Putamen (tissue), 1 donor: ENCODE measurements at places on chromosomes 3 and 15.
A peak's percentile ranks its signal among the peaks of the same experiment; 100 is the strongest.

DNA sequence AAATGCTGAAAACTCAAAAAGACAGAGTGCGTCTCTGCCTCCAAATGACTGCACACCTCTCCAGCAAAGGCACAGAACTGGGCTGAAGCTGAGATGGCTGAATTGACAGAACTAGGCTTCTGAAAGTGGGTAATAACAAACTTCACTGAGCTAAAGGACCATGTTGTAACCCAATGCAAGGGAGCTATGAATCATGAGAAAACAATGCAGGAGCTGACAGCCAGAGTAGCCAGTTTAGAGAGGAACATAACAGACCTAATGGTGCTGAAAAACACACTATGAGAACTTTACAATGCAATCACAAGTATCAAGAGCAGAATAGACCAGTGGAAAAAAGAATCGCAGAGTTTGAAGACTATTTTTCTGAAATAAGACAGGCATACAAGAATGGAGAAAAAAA lies 10.1 kb upstream of the AVEN start:
- no peak for DNase-seq

GRCh38 chr15:83904107-83905040 lies 250.5 kb downstream of the ADAMTSL3 start:
- no peak for DNase-seq

- no peak for DNase-seq
These were observed 65.3 kb downstream of the LRTM1 start for GRCh38 chr3:54862526-54862925.

DNA sequence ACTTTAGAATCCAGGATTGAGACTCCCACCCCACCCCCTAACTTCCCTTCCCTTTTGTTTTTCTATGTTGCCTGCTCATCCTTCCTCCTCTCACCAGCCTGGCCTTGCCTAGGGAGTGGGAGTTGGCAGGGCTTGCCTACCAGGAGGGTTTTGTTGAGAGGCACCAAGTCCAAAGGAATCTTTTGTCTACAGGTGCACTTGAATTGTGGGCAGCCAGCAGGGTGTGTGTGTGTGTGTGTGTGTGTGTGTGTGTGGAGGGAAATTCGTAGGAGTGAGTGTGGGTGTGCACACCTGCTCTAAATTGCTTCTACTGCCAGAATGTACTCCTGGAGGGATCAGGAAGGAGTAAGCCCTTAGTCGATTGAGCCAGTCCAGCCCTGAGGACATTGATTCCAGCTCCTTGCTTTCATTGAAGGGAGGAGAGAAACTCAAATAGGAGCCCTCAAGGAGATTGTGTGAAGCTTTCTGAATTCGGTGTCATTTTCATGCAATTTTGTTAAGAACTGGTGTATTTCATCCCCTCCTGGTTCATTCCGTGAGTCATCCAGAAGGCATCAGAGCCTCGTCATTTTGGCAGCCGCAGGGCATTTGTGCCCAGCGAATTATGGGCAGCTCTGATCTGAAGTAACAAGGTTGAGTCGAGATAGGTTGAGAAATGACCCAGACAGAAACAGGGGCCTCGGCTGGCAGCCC lies 112.1 kb downstream of the SLCO3A1 start:
- DNase-seq: no peak

GRCh38 chr3:170055209-170055608 lies 17.4 kb downstream of the GPR160 start:
- DNase-seq: no peak

- DNase-seq: no peak
These were observed 893.7 kb downstream of the AGBL1 start for GRCh38 chr15:86973284-86973844.

GRCh38 chr15:52234596-52235541 lies 43.7 kb upstream of the GNB5 start:
- DNase-seq: no peak

- DNase-seq: no peak
These were observed 129.4 kb downstream of the LRRK1 start for GRCh38 chr15:101048581-101049030.

DNA sequence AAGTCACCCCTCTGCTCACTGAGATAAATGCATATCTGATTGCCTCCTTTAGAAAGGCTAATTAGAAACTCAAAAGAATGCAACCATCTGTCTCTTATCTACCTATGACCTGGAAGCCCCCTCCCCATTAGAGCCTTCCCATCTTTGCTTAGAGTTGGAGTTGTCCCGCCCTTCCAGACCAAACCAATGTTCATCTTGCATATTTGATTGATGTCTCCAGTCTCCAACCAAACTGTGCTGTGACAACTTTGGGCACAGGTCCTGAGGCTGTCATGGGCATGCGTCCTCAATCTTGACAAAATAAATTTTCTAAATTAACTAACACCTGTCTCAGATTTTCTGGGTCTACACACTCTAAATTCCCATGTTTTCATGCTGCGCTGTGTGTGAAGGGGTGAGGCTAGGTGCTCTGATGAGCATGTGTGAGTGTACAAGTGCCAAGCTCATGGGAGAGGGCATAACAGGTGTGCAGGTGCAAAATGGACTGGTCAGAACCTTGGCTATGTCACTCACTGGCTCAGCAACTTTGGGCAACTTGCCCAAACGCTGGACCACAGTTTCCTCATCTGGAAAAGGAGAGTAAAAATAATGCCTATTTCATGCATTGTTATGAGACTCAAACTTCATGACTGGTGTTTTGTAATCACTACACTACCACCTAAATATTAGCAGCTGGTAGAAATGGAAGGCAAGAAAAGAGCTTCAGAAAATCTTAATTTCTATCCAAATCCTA lies 7.2 kb downstream of the DAPK2 start:
- no peak for DNase-seq

- no peak for DNase-seq
These were observed 12.4 kb downstream of the EFCC1 start for GRCh38 chr3:129013491-129013891.

DNA sequence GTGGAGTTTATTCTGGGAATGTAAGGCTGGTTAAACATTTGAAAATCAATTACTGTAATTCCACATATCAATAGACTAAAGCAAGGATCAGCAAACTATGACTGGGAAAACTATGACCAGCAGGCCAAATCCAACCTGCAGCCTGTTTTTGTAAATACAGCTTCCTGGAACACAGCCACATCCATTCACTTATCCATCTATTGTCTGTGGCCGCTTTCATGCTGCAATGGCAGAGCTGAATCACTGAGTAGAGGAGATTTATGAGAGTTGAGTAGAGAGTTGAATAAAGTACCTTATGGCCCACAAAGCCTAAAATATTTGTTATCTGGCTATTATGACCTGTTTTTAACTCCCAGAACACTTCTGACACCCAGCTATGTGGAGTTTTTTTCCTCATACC lies 12.2 kb downstream of the MYLK start:
- no peak for DNase-seq

DNA sequence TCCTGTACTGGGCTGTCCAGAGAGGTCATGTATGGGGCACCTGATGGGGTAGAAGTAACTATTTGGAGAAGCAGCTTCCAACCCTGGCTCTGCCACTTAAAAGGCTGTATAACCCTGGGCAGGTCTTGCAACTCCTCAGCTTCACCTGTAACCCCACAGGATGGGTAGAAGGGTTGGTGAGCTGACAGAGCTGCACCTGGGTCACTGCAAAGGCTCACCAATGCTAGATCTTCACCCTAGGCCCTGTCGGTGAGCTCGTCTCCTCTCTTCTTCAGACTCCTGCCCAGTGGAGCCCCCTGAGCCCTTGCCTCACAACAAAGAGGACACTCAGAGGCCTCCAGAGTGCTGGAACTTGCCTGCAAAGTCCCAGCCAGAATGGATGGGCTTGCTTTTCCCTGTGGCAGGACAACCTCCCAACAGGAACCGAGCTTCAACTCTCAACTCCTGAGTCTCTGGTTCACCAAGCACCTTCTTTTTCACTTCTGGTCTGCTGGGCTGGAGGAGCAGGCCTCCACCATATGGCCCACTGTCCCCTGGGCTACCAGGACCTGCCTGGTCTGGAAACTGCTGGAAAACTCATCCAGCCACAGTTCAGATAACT lies 45.9 kb downstream of the XXYLT1 start:
- DNase-seq: no peak

DNA sequence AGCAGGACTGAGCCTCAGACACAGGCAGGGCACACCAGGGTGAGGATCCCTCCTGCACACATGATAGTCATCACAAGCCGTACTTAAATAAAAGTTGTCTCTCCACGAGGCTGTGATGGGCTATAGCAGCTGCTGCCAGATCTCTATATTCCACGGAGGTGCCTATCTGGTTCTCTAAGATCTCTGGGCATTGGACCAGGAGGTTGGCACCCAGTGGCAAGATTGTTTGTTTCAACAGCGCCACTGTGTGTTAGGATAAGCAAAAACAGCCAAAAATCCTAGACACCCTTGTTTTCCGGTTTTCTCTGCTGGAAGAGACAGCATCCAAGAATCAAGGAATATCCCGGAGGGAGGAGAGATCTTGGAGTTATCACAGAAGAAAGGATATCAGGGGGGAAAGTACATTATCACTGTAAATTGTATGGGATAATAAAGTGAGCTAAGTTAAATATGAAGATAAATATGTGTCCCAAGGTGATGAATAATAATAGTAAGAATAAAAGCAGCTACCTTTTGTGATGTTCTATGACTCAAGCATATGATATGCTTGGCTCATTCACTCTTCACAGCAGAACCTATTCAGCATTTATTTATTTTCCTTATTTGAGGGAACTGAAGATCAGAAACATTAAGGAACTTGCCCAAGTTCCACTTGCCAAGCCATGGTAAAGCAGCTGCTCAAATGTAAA lies 90.6 kb upstream of the AKAP13 start:
- DNase-seq: peak; percentile 4
